ENCODE measurements at places on chromosomes 1 and 21.

GRCh38 chr21:33884376-33885171 lies 31.0 kb downstream of the ATP5PO start:
- DNase-seq, result no peak

- no peak for DNase-seq
Observed at GRCh38 chr1:190001187-190001586, 476.5 kb downstream of the BRINP3 start.

GRCh38 chr1:87329051-87329525 lies 408 bp downstream of the LMO4 start:
- DNase-seq, result peak; percentile 75

DNA sequence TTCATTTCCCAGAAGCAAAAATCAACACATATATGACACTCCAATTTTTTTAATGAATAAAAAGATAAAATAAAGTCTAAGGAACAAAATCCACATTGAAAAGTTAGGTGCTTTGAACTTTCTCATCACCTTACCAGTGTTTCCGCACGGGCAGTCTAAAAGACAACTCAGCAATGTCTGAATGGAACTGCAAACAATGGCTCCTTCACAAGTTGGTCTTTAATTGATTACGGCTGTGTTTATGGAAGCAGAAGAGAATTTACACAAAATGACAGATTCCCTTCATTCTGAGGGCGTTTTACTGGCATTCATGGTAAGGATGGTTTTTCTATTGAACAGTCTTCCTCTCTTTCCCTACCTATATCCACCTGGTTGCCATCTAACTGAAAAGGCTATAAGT lies 65.0 kb upstream of the RNPC3 start:
- DNase-seq, result no peak

DNA sequence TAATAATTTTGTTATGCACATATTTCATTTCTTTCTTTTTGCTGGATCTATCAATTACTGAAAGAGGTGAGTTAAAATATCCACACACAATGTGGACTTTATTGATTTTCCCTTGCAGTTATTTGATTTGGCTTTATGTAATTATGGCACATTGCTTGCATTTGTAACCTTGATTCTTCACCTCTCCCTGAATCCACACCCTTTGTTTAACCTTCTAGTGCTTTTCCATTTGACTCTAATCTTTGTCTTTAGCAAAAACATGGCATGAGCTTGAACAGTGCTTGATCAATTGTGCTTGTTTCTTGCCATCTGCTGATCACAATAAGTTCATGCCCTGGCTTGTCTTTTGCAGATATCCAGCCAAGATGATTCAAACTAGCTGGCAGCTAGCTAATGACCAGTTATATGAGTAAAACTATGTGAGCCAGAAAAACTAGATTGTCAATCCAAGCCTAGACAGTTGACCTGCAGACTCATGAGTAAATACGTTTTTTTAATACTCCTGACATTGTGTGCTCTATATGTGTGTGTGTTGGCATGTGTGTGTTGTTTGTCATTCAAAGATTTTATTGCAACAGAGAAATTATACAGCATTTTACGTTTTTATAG lies 899.2 kb downstream of the NCAM2 start:
- DNase-seq, result no peak

- no peak for DNase-seq
Observed at GRCh38 chr21:33332143-33332542, 7.4 kb downstream of the IFNAR1 start.

GRCh38 chr21:15050568-15051377 lies 14.0 kb downstream of the NRIP1 start:
- DNase-seq, result no peak

- DNase-seq, result no peak
Observed at GRCh38 chr1:153349363-153350320, 1.0 kb upstream of the PGLYRP4 start.

- no peak for DNase-seq
Observed at GRCh38 chr1:174134003-174134659, 25.2 kb upstream of the RABGAP1L start.

DNA sequence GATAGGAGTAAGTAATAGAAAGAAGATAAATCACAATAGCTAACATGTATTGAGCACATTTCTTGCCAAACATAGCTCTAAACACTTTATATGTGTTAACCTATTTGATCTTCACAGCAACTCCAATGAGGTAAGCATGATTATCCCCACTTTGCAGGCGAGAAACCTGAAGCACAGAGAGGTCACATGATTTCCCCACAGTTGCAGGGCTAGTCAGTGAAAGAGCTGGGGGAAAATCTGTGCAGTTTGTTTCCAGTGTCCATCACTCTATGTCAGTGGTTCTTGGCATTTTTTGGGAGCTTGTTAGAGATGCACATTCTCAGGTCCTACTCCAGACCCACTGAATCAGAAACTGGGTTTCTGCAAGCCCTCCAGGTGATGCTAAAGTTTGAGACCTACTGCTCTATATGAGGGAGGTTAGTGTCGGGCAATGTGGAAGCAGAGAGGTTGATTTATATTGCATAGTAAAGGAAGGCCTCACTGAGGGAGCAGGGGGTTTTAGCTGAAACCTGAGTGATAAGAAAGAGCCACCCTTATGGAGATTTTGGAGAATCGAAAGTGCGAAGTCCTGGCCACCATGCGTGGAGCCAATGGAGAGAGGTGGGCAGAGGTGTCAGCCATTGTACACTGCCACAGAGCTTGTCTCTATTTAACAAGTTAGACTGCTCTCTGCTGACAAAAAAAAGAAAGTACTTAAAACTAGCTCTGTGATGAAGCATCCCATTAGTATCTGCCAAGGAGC lies 20.9 kb downstream of the MCOLN3 start:
- DNase-seq, result no peak

DNA sequence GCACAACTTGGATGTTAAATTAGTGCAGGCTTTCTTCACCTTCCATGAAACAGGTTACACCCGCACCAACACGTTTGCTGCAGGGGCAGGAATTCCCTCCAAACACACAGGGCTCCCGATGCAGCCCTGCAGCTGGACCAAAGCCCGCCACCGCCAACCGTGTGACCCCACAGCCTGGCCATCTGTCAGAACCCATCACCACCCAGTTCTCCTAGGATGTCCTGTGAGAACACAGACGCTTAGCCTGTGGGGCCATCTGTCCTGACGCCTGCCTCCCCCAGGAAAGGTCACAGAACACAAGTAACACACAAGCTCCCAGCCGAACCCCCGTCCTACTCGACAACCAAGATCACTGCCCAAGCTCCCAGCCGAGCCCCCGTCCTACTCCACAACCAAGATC lies 108.1 kb downstream of the NPHP4 start:
- no peak for DNase-seq

DNA sequence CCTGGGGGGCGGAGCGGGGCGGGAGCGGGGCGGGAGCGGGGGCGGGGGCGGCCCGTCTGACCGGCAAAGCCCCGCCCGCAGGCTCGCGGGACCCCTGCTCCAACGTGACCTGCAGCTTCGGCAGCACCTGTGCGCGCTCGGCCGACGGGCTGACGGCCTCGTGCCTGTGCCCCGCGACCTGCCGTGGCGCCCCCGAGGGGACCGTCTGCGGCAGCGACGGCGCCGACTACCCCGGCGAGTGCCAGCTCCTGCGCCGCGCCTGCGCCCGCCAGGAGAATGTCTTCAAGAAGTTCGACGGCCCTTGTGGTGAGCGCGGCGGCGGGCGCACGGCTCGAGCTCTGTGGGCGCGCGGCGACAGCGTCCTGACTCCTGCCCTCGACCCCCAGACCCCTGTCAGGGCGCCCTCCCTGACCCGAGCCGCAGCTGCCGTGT lies 21.2 kb downstream of the AGRN start:
- no peak for DNase-seq

GRCh38 chr1:225940385-225941151 lies 452 bp downstream of the LEFTY2 start:
- DNase-seq, result no peak

- DNase-seq, result no peak
Observed at GRCh38 chr1:194309269-194309668, 1122.9 kb upstream of the B3GALT2 start.

DNA sequence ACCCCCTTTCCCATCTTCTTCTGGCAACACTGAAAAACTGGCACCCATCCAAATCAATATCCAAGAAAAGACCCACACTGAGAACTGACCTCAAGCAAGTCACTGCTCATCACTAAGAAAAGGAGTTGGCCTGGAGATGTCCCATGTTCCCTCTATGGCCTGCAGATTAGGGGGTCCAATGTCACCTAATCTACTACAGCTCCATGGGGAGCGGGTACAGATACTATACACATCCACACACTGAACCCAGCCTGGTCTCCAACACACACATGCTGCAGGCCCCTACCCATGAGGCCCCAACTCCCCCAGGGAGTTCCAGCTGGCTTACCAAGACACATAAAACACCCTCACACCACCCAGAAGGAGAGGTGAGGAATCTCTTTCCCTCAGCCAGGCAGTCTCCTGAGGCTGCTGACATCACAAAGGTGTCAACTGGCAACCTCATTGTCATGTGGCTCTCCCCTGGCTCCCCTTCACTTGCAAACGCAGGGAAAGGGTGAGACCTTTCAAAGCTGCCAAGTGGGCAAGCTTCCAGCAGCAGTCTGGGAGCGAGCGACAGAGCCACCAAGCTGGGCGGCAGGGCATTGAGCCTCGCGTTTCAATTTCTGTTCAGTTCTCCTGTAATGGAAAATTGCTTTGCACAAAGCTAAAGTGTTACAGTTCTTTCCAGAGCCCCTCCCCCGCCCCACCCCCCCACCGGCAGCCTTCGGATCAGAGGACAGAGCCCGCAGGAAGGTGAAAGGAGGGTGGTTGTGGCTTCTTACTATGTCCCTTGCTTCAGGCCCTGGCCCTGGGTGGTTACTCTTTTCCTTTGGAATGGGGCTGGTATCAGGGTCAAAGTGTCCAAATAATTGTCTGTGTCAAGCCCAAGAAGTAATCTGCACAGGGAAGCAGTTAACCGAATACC lies at the start of gene LRRC52:
Gene LRRC52 (plus strand): TSS at position 469 of the 907 bp plus-strand sequence. CDS start 297 bp downstream, at position 766.
- DNase-seq, result peak; percentile 53

DNA sequence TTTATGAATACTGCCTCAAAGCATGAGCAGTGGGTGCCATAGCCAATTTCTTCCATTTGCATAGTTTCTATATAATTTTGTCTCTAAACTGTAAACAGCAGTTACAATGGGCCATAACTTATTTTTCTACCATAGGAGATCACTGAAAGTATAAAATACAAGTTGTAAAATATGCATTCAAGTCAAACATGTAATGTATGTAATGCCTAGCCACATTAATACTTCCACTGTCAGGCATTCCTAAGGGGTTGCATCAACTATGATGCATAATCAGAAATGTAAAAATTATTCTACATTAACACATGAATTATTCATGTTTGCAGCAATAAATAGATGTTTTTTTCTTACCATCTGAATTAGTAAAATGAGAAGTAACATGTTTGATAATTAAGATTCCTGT lies 560.3 kb upstream of the ZP4 start:
- DNase-seq, result no peak

DNA sequence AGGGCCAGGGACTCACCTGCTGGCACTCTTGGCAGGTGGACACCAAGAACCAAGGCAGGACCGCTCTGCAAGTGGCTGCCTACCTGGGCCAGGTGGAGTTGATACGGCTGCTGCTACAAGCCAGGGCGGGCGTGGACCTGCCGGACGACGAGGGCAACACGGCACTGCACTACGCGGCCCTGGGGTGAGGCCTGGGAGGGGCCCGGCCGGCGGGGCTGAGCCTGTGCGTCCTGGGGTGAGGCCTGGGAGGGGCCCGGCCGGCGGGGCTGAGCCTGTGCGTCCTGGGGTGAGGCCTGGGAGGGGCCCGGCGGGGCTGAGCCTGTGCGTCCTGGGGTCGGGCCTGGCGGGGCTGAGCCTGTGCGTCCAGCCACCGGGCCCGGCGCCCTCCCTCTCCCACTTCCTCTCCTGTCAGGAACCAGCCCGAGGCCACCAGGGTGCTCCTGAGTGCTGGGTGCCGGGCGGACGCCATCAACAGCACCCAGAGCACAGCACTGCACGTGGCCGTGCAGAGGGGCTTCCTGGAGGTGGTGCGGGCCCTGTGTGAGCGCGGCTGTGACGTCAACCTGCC lies 4.6 kb upstream of the MMP23B start:
- DNase-seq, result no peak

DNA sequence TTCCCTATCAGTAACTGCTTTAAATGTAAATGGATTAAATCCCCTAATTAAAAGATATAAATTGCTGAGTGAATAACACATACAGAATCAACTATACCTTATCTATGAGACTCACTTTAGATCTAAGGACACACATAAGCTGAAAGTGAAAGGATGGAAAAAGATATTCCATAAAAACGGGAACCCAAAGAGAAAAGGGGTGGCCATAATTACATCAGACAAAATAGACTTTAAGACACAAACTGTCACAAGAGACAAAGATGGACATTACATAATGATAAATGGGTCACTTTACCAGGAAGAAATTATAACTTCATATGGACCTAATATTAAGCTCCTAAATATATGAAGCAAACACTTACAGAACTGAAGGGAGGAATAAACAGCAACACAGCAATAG lies 59.2 kb downstream of the SLC25A24 start:
- DNase-seq, result no peak

DNA sequence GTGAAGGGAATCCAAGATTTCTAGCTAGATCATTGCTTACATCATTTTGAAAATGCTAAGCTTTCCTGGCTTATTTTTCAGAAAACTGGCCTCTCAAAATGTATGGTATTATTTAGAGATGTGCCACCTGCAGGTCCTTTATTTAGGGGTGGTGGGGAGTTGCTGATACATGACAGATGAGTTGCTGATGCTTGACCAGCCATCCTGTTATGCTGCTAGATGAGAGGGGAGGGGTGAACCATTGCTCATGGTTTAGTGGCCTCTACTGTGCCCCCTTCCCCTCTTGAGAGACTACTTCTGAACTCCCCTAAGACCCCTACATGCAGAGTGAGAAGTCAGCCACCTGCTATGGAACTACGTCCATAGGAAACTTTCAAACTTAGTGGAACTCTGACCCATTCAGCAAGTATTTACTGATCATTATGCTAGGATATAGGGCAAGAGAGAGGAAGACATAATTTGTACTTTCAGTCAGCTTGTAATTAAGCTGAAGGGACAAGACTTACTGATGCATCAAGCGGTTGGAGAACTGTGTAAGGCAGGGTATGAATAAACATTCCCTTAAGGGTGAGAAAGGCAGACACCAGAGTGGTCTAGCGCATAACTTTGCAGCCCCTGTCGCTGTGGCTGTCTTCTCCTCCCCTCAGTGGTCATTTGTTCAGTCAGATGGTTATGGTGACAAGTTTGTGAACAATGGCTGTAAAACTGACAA lies 34.6 kb downstream of the SLAMF6 start:
- DNase-seq, result no peak

DNA sequence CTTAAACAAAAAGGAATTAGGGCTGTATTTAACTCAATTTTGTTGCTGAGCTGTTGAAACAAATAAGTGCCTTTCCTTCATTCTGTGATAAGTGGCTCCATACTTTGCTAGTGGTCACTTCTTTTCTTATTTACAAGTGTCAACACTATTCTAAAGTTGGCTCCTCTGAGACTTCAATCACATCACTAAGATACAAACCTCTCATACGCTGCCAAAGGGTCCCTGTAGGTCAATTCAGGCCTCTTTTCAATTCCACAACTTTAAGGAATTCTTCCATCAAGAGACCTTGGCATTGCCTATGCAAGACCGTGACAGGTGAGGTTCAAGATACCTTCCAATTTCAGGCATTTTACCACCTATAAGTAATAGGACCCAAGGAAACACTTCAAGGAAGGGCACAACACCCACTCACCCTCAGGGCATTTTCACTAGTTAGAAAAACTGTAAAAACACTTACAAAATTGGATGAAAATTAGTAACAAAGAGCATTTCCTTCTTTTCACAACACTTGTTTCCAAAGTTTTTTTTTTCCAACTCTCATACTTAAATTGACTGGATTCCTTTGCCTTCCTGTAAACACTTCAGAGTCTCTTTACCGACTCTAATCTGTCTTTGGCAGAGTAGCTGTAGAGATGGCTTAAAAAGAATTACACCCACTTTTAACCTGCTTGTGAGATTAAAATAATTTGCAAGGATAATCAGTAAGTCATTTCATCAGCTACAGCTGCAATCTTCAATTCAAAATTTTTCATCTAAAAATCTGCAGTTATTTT lies 24.5 kb downstream of the SERBP1 start:
- no peak for DNase-seq
